ENCODE measurements at places on chromosomes 1 and 21.

- no peak for DNase-seq
These were observed 5.8 kb upstream of the TGFB2 start for GRCh38 chr1:218339267-218339831.

DNA sequence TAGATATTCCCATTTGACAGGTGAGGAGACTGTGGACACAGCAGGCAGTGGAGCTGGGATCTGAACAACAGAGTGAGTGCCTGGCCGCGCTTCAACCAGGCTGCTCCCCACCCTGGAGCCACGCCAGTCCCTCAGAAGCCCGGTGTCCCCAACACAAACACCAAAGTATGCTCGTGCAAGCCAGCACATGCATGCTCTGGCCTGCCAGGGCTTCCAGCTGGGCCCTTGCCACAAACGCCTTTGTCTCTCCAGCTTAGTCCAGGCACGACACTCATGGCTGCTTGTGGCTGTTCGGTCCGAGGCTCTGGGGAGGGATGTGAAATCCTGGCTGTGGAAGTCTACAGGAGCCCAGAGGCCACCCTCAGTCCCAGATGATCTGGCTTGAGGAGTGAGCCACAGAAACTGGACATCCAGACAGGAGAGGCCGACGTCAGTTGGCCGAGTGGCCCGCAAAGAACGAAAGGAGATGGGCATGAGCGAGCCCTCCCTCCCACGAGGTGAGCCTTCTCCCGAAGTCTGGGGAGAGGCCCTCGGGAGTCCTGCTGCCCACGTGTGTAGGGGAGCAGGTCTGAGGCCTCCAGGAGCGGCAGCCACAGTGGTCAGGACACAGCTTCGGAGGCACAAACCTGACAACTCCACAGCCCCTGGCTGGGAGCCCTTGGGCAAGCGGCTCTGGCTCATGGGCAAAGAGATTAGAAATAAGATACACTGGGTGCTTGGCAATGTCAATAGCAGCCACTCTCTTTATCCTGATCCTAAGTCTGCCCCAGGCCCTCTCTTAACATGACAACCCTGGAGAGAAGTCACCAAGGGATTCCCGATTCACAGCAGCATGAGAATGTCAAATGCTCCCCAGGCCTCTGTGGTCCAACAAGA is 117.1 kb upstream of the IFFO2 start:
- DNase-seq: peak; percentile 64

DNA sequence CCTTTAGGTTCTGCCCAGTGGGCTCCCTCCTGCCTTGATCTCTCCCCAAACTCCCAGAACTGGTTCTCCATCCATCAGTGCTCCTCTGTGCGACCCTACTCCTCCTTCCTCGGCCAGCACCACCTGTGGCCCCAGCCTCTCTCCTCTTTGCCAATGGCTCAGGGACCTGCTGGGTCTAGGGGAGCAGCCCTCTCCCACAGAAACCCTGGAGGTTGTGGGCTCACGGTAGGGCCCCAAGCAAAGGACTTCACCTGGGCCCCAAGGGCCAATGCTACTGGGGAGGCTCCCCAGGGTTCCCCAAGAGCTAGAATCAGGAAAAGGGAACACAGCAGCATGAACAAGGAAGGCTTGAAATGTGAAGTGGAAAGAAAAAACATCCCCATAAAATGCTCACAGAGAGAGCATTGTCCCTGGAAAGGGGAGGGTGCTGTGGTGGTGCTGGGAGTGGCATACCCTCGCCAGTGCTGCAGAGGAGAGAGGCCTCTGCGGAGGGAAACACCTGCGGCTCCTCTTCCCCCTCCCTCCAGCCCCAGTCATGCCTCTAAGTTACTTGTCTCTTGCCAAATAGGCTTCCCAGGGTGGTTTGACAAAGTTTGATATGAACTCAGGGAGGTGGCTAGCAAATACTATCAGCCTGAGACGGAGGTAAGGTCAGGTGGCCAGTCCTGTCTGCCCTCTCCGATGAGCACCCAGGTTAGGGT is 2.5 kb downstream of the TMEM63A start:
- DNase-seq: no peak

DNA sequence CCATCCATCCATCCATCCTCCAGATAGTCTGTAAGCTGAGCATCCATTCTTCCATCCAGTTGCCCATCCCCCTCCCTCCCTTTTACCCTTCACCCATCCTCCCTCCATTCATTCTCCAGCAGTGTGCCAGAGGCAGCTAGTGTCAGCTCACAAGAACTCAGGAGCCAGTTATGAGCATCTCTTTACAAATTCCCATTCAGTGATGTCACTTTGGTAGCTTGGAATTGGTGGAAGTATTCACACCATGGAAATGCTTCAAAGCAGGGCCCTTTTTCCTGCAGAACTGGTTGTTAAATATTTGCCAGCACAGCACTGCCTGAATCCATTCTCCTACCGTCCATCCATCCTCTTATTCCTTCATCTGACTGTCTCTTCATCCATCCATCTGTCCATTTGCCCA is 72.5 kb downstream of the ARHGEF10L start:
- no peak for DNase-seq

- DNase-seq: peak; percentile 82
These were observed 3.6 kb downstream of the SKI start for GRCh38 chr1:2231532-2232254.

GRCh38 chr1:11365744-11366387 is 92.9 kb downstream of the UBIAD1 start:
- no peak for DNase-seq

- no peak for DNase-seq
These were observed 123.8 kb downstream of the PIK3R3 start for GRCh38 chr1:46008585-46008984.
